ENCODE measurements at places on chromosomes 13 and 19. TPM values are rescaled to one million over a fixed set of nuclear protein-coding genes. Genes with fewer than 3 reads are reported as not detected.

Gene TBXA2R
- polyA plus RNA-seq = 4.3 TPM

DNA sequence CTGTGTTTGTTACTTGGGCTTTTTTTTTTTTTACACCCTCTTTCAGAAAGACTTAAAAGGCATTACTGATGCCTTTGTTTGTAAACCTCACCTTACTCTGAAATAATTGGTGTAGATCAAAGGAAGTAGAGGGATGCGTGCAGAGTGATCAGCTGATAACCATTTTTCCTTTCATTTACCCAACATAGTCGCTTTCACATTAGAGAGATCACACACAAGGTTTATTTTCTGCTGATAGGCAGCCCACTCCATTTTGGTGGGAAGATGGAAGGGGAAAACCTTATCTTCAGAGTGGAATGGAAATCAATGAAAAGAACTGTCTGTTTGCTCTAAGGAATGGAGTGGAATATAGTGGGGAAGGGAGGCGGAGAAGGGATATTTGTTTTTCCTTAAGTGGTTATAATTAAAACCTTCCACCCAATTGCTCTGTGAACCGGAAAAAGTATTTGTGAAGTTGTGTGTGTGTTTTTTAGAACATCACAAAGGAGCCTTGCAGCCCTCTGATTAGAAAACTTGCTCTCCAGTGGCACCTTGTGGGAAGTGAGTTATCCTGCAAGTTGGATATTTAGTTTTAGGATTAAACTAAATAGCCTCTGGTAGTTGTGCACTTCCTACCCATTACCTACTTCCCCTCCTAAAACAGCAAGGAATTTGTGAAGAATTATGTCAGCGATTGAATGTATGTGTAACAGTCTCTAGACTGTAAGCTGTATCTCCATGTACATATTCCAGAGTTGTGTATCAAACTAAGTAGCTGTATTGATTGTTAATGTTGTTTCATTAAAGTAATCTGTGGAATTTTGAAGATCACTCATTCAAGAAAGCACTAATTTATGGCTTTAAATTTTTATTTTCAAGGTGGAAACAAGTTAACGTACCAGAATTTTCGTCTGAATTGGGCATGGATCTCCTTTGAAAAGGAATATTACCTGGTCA, 76.8 kb downstream of the FREM2 start:
- peak; percentile 58 for DNase-seq

- no peak for DNase-seq
Measured at GRCh38 chr19:32866061-32866460, 3.5 kb downstream of the SLC7A9 start.

DNA sequence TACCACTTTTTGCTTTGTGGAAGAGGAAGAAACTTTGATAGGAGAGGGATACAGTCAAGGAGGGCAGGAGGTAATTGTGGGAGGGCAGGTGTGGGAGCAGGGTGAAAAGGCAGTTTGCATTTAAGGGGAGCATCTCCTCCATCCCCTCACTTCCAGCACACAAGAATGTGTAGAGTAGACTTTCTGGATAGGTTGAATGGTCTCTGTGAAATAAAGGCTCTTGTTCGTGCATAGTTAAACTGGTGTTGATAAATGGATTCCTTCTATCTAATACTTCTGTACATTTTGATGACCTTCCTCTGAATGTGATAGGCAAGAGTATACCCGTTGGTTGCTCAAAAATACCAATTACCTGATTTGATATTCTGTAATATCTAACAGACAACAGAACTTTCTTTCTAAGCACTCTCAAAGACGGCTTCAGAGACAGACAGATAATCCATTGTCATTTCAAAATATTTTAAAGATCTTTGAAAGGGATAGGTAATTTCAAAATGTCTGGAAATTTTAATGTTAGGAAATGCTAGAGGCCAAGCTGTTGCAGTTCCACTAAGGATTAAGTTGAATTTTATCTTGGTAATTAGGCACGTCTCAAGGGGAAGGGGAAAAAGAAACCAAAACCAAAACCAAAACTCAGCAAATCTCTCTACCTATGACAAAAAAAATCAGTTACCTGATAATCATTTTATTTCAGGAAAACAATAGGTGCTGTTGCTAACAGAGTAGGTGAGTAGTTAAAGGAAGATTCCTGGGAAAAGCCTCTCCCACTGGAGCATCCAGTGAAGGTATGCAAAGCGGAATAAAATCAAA, 302.6 kb downstream of the COG6 start:
- DNase-seq = no peak

DNA sequence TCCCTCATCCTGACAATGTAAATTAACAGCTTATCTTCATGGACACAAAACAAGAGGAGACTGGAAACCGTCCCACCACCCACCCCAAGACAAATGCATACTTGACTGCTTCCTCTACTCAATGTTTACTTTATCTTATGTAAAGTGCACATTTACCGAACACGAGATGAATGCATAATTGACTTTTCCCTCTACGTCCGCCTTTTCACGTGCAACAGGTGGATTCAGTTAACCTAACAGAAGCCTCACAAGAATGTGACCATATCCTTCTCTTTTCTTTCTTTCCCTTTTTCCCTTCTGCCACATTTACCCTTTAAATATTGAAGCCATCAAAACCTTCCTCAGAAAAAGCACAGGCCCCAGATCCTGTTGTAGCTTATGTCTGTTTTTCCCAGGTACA, 468.0 kb downstream of the UQCRFS1 start:
- DNase-seq = no peak

DNA sequence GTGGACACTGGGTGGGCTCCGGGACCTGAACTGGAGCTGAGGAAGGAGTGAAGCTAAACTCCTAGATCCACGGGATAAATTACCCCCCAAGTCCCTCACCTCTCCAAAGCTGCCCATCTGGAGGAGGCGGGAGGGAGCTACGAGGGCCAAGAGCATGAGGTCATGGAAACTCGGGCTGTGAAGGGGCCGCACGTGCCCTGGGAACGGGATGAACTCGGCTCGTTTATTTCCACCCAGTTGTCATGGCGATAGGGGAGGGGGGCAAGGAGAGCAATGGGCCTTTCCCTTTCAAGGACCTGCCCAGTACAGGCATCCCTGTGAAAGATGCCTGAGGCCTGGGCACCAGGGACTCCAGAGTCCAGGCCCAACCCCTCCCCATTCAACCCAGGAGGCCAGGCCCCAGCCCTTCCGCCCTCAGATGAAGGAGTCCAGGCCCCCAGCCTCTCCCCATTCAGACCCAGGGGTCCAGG, 3.8 kb downstream of the PPP1R12C start:
- DNase-seq = peak; percentile 88

DNA sequence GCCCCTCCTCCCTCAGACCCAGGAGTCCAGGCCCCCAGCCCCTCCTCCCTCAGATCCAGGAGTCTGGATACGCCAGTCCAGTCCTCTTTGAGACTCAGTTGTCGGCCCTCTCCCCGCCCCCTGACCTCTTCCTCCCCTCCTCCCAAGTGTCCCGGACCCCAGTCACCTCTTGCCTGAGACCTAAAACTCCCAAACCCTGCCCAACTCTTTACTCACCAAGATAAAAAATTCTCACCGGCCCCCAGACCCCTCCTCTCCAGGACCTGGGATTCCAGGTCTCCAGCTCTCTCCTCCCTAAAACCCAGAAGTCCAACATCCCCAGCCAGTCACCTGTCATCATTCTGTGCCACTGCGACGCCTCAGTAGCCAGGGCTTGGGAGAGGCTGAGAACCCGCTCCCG, 1.4 kb upstream of the HSD17B14 start:
- no peak for DNase-seq

Gene HSPB6
- 22.5 TPM for polyA plus RNA-seq

- no peak for DNase-seq
Measured at GRCh38 chr13:44844786-44845185, 144.5 kb downstream of the NUFIP1 start.

Gene PRKD2
- 35.5 TPM for polyA plus RNA-seq

- DNase-seq = no peak
Measured at GRCh38 chr19:34178274-34178610, 5.9 kb downstream of the LSM14A start.

DNA sequence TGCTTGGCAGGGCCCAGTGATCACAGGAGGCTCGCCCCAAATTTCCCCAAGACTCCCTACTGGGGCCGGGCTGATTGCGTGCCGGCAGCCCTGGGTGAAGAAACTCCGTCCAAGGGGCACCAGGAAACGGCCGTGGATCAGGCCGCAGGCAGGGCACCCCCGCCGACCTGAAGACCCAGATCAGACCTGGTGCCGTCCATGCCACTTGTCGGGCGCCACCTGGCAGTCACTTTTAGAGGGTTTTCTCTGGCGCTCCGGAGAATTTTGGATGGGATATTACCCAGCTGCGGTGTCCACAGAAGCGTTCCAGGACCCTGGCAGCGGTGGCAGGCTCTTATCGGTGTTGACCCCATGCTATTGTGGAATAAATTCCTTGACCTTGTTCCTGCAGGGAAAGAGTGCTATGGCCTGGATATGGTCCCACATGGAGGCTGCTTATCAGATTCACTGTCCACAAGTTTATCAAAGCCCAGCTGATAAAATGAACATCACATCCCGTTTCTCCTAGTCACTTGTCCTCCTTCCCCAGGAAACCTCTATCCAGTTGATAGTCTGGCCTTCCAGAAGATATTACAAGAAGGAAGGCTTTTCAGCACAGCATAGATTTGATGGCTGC, 38.2 kb downstream of the IGFL2 start:
- no peak for DNase-seq

Gene CGB1
- not detected for polyA plus RNA-seq

- DNase-seq = no peak
Measured at GRCh38 chr13:101941095-101941783, 460.6 kb downstream of the FGF14 start.

DNA sequence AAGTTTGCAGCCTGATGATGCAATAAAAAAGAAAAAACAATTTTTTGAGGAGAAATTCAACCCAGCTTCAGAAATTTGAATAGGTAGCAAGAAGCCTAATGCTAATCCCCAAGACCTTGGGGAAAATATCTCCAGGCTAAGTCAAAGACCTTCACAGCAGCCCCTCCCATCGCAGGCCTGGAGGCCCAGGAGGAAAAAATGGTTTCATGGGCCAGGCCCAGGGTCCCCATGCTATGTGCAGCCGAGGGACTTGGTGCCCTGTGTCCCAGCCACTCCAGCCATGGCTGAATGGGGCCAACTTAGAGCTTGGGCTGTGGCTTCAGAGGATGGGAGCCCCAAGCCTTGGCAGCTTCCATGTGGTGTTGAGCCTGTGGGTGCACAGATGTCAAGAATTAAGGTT, 210.3 kb downstream of the SUCLA2 start:
- DNase-seq = no peak

- peak; percentile 81 for DNase-seq
Measured at GRCh38 chr13:57631596-57632275, at the start of gene PCDH17. PCDH17 (plus strand) TSS chr13:57631744; CDS start chr13:57632547, 803 bp downstream.
